ENCODE measurements at places on chromosomes 1 and 21.
A peak's percentile ranks its signal among the peaks of the same experiment; 100 is the strongest.

DNA sequence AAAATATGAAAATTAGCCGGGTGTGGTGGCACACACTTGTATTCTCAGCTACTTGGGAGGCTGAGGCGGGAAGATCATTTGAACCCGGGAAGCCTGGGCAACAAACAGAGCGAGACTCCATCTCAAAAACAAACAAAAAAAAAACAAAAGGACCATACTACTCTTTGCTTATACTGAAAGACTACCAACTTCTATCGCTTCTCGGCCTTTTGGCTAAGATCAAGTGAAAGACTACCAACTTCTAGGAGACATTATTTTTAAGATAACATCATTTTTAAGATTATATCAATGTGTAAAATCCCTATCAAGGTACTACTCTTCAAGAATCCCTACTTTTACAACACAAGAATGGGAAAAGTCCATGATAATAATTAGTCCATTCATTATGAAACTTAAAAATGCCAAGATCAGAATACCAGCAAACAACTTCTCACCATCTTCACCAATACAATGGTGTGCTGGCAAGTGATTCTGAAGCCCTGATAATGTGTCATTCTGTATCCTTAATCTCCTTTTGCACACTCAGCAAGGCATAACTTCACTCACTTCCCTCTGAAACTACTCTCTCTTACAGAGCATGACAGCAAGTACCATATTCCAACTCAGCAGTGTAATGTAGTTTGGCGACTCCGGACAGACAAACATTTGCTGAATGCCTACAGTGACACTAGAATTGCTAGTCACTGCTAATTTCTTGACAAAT lies 1.7 kb downstream of the PTP4A2 start:
- H3K36me3 ChIP-seq = no peaks in the 10 kb centered on the region
- H3K4me1 ChIP-seq = peaks cover 22% of the 10 kb centered on the region
- H3K27ac ChIP-seq = peak overlapping the region; percentile 92
- H3K27me3 ChIP-seq = no peaks in the 10 kb centered on the region
- DNase-seq = peak; percentile 42
- peak overlapping the region; percentile 84 for H3K4me3 ChIP-seq

GRCh38 chr1:244968881-244969280 lies 104.5 kb upstream of the HNRNPU start:
- peak overlapping the region; percentile 100 for H3K27ac ChIP-seq
- no peaks in the 10 kb centered on the region for H3K36me3 ChIP-seq
- no peaks in the 10 kb centered on the region for H3K27me3 ChIP-seq
- H3K4me3 ChIP-seq = no peak overlapping the region
- peaks cover 12% of the 10 kb centered on the region for H3K4me1 ChIP-seq

DNA sequence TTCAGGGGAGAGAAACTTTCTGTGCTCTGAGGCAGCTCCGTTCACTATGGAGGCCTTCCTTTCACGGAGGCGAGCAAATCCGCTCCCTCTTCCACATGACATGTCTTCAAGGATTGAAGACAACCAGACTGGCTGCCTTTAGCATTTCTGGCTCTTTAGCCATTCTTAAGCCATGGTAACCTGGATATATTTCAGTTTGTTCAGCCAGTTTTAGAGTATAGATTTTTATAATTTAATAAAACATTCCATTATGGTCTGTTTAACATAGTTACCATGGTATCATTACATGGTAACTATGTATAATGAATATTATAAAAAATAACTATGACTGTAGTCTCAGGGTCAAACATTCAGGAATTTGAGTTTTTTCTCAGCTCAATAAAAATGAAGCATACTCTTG lies 54.2 kb upstream of the NFIA start:
- no peak overlapping the region for H3K4me3 ChIP-seq
- no peak overlapping the region for H3K27ac ChIP-seq
- no peak for DNase-seq
- no peaks in the 10 kb centered on the region for H3K36me3 ChIP-seq
- H3K27me3 ChIP-seq = no peaks in the 10 kb centered on the region
- H3K4me1 ChIP-seq = no peaks in the 10 kb centered on the region

- no peak for DNase-seq
- H3K36me3 ChIP-seq = no peaks in the 10 kb centered on the region
- no peaks in the 10 kb centered on the region for H3K27me3 ChIP-seq
- no peak overlapping the region for H3K27ac ChIP-seq
- no peak overlapping the region for H3K4me3 ChIP-seq
These were observed 317.2 kb downstream of the LTN1 start for GRCh38 chr21:28675331-28676041.

DNA sequence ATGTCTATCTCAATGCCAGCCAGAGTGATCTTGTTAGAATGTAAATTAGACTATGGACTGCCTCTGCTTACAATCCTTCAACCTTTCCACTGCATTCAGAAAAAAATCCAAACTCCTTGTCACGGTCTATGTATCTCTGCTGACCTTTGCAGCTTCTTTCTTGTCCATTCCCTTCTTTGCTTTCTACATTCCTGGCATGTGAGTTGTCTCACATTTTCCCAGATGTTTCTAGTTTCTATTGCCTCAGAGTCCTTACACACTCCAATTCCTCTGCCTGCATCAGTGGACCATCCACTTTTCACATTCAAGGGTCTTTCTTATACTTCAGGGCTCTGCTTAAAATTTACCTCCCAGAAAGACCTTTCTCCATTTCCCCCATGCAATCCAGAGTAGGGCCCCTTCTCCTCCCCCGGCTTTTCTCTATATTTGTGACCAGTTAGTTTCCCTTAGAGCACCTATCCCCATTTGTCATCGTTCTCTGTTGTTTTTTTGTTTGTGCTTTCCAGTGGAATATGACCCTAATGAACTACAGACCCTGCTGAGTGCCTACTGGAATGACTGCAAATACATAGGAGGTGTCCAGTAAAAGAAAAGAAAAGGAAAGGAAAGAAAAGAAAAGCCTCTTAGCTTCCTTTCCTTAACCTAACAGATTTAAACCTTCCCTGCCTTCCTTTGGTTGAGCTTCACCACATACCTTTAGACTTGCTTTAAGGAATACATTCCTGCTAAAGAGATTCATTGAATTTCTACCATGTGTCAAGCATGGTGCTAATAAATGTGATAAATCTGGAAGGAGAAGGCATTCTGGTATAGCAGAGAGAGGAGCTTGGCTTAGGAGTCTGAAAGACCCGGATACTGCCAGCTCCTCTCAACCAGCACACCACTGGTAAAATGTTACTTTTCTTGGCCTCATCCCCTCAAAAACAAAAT lies 102.0 kb downstream of the DIRAS3 start:
- H3K27me3 ChIP-seq = peaks cover 11% of the 10 kb centered on the region
- H3K36me3 ChIP-seq = no peaks in the 10 kb centered on the region
- no peak overlapping the region for H3K4me3 ChIP-seq
